SK-N-MC (cell line): ENCODE measurements at places on chromosomes 12 and 14.

- DNase-seq: no peak
Measured at GRCh38 chr12:23694920-23695319, 254.6 kb downstream of the SOX5 start.

GRCh38 chr14:91884664-91885063 lies 17.3 kb upstream of the TC2N start:
- DNase-seq: no peak

DNA sequence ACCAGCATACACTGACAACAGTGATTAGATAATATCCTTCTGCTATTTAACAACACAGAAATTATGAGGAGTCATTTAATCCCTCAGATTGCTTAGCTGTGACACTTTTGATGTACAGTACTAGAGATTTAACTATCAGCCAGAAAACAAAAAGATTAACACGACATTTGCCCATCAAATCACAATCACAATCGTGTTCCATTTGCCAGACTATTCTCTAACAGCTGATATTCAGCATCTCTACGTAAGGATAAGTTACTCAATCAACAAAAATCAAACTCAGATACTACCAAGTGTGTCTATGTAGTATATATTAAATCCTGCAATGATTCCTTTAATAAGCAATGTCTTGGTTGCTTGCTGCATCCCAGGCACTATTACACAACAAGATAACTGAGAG lies 558.7 kb upstream of the USP15 start:
- DNase-seq: no peak

DNA sequence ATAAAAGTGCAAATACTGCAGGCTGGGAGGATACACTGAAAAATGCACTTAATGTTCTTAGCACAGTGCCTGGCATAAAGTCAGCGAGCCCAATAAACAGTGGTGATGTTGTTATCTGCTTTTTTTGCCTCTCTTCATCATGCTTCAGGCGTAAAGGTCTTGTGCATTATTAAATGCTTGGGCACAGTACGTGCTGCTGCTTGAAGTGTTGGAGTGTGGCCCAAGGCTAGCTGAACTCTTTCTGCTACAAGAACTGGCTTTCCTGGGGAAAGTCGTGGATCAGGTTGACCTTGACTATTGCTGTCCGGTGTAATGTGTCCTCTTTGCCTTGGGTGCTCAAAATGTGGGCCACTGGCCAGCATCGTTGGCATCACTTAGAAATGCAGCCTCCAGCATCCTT lies 43.0 kb downstream of the SMOC1 start:
- no peak for DNase-seq

DNA sequence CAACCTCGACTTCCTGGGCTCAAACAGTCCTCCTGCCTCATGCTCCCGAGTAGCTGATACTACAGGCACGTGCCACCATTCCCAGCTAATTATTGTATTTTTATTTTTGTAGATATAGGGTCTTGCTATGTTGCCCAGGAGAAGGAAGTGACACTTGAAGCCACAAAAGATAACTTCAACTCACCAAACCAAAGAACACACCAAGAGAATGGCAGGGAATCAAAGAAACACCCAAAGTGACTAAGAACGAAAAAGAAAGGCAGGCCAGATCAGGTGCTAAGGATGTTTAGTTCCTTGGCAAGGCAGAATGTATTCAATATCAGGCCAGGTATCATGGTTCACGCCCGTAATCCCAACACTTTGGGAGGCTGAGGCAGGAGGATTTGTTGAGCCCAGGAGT lies 10.1 kb upstream of the TPCN1 start:
- DNase-seq: no peak

DNA sequence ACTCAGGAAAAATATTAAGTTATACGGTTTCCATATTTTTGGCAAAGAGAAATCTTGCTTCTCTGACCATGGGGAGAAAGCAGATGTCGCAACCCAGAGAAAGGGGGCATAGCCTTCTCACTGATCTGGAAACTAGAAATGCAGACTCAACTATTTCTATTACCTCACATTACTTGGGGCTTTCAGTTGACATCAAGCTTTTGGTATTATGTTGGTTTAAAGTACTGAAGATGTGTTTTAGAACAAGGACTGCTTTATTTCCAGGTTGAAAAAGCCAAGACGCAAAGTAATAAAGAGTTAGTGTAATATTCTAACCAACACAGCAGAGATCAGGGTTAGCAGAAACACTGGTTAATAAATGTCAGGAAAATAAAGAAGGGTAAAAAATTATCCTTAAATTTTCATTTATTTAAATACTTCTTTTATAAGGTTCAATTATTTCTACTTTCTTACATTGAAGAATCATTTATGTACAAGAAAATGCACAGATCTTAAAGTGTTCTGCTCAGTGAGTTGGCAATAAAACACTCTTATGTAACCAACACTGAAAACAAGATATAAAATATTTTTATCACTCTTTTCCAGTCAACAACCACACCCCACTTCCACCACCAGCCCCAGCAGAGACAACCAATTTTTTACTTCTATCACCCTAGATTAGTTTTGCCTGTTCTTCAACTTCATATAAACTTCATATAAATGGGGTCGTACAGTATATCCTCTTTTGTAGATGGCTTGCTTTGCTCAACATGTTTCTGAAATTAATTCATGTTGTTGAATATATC lies 26.0 kb downstream of the DCP1B start:
- DNase-seq: no peak

- no peak for DNase-seq
Measured at GRCh38 chr14:37369425-37369824, 171.7 kb downstream of the MIPOL1 start.

GRCh38 chr12:129069886-129070285 lies 216.6 kb downstream of the GLT1D1 start:
- no peak for DNase-seq

DNA sequence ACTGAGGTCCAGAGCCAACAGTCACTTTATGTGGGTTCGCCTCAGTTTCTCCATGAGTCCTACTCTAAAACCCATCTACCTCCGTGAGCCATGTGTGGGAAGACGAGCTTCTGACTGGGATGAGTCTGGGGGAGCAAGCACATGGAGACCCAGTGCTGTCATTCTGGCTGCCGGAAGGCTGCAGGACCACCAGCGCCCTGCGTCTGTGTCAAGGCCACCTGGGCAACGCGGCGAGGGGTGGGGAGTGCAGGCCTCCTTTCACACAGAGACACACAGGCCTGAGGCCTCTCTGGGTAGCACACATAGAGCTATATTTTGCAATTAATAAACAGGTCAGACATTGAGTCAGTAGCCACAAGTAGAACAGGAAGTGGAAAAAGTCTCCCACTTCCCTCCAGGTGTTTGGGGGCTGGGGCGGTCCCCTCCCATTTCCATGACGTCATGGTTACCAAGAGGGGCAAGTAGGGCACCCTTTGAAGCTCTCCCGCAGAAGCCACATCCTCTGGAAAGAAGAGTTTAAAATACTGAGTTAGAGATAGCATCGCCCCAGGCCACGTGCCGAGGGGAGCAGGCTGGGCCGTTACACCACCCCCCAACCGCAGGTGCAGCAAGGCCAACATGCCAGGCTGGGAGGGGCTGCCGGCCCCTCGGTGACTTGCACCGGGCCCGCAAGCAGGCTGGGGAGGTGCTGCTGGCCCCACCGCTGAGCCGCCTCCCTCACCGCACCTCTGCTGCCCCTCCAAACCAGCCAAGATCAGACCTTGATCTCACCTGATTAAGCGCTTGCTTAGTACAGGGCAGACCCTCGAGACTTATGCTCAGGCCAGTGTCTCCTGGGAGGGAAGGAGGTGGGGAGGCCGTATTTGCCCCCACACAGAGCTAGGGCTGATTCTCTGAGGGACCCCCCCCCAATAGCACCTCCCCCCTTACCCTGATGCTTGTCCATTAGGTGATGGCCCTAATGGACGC lies 32.7 kb downstream of the DAD1 start:
- no peak for DNase-seq

DNA sequence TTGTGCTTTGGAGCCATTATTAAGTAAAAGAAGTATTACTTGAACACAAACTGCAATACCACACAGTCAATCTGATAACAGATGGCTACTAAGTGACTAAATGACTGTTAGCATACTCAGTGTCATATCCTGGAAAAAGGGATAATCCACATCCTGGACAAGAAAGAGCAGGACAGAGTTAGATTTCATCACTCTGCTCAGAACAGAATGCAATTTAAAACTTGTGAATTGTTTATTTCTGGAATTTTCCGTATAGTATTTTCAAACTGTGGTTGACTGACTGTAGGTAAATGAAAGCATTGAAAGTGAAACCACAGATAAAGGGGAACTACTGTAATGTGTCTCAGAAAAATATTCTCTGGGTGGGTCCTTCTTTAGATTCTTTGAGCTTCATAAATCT lies 458.8 kb downstream of the TMEM117 start:
- no peak for DNase-seq

- DNase-seq: no peak
Measured at GRCh38 chr12:9794484-9795093, 32.7 kb upstream of the KLRF1 start.

DNA sequence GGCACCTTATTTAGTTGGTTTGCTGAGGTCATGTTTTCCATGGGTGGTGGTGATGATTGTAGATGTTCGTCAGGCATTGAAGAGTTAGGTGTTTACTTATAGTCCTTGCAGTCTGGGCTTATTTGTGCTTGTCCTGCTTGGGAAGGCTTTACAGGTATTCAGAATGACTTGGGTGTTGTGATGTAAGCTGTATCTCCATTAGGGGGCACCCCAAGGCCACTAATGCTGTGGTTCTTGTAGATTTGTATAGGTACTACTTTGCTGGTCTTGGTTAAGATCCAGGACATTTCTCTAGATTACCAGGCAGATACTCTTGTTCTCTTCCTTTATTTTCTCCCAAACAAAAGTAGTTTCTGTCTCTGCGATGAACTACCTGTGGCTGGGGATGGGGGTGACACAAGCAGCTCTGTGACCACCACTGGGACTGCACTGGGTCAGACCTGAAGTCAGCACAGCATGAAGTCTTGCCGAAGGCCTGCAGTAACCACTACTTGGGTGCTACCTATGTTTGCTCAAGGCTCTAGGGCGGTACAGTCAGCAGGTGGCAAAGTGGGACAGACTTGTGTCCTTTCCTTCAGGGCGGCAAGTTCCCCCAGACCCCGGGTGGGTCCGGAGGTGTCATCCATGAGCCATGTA lies 35.8 kb upstream of the FBXO33 start:
- no peak for DNase-seq

GRCh38 chr12:118715647-118716046 lies 265.7 kb upstream of the SRRM4 start:
- DNase-seq: no peak

- DNase-seq: no peak
Measured at GRCh38 chr12:23428758-23429157, 520.7 kb downstream of the SOX5 start.

DNA sequence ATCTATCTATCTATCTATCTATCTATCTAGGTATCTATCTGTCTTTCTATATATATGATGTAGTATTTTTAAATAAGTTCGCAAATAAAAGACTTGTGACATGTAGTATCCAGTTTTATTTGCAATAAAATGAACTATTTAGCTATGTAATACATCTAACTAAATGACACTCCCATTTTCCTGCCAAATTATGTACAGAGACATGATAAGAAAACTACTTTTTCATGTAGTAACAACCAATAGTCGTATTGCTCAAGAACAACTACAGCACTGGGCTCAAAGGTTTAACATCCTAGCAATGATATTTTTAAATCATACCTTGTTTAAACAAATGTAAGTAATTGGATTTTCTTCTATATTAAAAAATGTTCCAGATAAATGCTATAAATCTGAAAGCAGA lies 55.5 kb upstream of the FLRT2 start:
- no peak for DNase-seq

DNA sequence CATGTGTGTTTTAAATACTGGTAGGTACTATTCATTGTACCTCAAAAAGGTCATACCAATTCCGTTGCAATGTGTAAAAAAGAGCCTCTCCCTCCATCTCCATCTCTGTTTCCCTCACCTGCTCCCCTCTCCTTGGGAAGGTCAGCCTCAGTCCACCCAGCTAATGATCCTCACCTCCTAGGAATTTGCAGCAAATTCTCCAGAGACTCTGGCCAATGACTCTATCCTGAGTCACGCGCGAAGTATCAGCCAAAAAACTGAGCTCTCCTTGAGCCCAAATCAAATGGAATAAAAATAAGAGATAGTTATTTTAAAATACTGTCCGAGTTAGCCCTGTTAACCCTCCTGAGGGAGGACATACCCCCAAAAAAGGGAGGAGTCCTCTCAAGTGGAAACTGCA lies 148.4 kb downstream of the DPF3 start:
- DNase-seq: no peak

GRCh38 chr14:42513837-42514236 lies 907.2 kb downstream of the LRFN5 start:
- DNase-seq: no peak

DNA sequence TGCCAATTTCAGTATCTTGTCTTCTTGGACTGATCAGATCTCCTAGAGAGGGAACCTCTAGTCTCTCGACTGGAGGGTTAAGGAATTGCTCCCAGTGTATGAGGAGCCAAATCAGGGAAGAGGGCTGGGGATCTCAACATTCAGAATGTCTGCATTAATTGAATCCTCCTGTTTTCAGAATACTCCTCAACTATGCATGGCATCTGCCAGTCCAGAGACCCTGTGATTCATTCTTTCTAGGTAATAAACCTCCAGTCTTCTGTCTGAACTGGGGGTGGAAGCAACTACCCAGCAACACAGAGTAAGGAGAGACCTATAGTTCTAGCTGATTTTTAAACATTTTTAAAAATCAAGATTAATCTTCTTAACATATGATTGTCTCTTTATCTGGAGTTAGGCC lies 92.7 kb downstream of the AKAP6 start:
- no peak for DNase-seq

GRCh38 chr12:11886339-11886738 lies 184.4 kb upstream of the BCL2L14 start:
- DNase-seq: no peak

- DNase-seq: no peak
Measured at GRCh38 chr12:56634242-56634836, 4.2 kb upstream of the BAZ2A start.

GRCh38 chr12:54629925-54630324 lies 4.8 kb downstream of the LACRT start:
- DNase-seq: no peak

DNA sequence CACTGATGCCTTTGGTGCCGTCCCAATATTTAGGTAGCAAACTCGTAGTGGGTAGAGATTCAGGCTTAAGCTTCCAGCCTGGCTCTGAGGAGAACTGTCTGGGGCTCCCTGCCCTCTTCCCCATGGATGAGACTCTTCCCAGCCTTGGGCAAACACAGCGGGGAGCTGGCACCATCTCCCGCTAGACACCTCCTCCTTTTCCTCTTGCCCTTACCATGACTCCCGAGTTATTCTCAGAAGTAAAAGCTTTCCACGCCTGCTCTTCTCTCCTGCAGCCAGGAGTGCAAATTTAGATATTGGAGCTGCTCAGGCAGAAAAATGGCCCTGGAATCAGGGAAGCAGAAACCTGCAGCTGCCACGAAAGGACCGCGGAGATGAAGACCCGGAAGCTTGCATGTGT lies 45.6 kb upstream of the RBM19 start:
- DNase-seq: no peak

- no peak for DNase-seq
Measured at GRCh38 chr14:50669441-50669986, 1.4 kb upstream of the SAV1 start.

GRCh38 chr12:106227641-106228319 lies 20.0 kb downstream of the CKAP4 start:
- no peak for DNase-seq
